Type B pancreatic cell (in vitro differentiated cells): ENCODE measurements at places on chromosomes 3 and 15.

- DNase-seq: no peak
These were observed 289.7 kb downstream of the MAGI1 start for GRCh38 chr3:65749066-65749465.

- no peak for DNase-seq
These were observed 31.8 kb downstream of the CCNL1 start for GRCh38 chr3:157127831-157128767.

DNA sequence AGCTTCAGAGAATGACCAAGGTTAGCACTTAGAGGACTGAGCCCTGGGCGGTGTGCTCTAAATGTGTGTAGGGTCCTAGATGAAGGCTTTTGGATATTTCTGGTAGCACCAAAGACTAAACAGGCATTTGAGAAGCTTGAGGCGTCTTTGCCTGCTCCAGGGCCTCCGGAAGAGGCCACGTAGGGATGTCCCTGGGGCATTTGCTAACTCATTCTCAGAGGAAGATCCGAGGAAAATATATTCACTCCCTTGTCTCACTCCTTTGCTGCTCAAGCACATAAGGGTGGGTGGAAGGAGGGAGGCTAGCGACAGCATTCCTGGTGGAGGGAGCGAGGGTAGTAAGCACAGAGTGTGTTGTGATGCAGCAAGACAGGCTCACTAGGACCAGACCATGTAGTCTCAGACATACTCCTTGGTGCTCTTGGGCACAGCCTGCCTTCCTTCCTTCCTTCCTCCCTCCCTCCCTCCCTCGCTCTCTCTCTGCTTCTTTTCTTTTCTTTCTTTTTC, 38.5 kb upstream of the XCR1 start:
- DNase-seq: no peak

DNA sequence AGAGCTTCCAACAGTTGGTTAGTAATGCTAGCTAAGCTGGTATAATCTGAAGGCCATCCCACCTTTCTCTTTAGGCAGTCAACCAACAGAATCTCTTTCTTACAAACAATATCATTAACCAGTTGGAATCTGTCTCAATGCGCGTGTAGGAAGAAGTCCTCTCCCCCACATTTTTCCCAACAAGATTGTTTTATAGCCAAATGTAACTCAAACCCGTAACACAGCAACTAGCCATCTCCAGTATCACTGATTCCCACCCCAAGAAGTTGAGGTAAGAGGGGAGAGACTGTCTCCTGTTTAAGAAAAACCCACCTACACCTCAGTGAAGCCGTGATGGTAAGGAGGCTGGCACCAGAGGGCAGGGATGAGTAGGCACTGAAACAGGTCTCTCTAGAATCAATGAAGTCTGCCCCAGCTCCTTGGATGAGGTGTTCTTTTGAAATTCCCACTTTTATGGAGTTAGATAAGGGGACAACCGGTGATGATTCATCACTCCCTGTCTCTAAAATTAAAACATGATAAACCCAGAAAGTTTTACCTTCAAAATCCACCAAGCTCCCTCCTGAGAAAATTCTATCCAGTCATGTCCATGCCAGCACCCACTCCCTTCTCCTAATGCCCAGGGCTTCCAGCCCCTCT, 30.9 kb downstream of the CDC25A start:
- no peak for DNase-seq

- DNase-seq: no peak
These were observed 7.2 kb upstream of the SEC22A start for GRCh38 chr3:123194552-123194951.

DNA sequence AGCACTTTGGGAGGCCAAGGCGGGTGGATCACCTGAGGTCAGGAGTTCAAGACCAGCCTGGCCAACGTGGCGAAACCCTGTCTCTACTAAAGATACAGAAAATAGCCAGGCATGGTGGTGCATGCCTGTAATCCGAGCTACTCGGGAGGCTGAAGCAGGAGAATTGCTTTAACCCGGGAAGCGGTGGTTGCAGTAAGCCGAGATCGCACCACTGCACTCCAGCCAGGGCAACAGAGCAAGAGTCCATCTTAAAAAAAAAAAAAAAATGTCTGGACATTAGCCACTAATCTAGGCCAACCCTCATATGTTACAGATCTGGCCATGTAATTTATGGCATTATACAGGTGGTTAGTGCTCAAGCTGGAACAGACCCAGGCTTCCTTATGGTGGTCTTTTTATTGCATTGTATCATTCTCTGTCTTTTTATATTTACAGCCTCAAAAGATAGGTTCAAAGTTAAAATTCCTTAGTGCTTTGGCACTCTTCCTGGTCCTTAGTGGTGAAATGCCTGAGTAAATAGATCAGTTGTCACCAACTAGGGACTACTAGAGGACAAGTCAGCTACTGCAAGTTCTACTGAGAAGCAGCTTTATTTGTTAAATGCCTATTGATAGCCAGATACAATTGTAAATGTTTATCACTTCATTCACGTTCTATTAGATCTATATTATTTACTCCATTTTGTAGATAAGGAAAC, 16.0 kb downstream of the STARD9 start:
- no peak for DNase-seq

DNA sequence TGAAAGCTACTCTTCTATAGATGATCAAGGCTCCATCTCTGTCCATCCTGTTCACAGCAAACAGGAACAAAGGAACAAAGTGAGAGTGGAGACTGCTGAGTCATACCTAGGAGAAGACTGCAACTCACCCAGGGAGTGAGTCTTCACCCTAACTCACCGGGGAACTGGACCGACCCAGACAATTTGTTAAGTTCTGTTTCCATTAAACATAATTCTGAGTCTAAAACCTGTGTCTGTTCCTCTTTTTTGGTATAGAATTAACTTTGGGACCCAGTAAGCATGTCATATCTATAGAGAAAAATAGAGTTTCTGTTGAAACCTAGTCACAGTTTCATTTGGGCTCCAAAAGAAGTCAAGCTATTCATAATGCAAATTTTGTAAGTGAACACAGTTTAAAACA, 21.6 kb downstream of the CCDC80 start:
- no peak for DNase-seq

DNA sequence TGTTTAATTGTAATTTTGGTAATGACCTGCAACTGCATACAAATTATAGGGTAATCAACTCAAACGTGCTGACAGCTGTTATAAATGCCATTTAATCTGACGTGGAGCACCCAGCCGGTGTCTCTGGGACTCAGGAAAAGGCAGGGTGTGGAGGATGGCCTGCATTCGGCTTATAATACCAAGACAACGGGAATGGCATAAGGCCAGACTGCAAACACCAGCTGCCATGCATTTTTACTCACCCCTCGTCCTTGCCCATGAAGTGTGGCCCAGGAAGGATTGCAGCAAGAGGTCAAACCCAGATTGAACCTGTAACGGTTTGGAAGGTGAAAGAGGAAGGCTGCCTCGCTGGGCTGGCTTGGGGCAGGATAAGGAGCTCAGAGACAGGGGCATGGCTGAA, 96.4 kb downstream of the WNT7A start:
- DNase-seq: no peak

DNA sequence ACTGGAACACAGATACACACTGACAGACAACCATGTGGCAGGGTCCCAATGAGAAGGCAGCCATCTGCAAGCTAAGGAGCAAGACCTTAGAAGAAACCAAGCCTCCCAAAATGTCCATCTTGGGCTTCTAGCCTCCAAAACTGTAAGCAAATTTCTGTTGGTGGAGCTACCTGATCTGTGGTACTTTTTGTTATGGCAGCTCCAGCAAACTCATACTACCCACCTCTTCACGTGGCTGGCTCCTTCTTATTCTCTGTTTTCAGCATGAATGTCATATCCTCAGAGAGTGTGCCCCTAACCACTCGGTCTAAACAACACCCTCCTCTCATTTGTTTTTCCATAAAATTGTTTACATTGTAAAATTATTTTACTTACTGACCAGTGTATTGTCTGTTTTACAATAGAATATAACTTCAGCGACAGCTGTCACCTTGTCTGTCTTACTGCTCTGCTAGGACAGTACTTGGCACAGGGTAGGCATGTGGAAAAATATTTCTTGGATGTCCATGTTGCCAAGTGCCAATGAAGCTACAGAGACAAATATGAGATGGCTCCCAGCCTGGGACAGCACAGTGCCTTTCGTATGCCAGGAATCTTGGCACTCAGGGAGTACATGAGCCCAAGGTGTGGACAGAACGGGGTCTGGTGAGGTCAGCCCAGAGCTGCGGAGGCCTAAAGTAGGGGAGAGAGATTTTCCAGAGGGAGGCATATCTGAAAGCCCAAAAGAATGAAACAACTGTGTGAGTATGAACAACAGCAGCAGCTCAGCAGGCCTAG, 17.4 kb upstream of the SLC25A36 start:
- DNase-seq: no peak

DNA sequence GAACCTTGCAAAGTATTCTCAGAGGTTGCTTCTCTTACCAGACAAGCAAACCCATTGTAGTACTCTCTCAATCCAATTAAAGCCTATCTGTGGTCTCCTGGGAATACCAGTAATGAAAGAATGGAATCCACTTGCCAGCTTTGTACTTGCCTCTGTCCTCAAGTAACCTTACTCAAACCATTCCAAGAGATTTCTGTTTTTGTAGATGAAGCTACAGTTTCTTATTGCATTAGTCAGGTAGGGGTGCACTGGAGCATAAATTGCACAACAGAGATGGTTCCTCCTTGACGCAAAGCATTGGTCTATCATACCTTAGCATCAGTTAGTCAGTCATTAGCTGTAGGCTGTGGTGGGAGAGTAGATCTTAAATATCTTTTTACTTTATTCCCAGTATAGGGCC, 52.9 kb downstream of the BTLA start:
- no peak for DNase-seq

DNA sequence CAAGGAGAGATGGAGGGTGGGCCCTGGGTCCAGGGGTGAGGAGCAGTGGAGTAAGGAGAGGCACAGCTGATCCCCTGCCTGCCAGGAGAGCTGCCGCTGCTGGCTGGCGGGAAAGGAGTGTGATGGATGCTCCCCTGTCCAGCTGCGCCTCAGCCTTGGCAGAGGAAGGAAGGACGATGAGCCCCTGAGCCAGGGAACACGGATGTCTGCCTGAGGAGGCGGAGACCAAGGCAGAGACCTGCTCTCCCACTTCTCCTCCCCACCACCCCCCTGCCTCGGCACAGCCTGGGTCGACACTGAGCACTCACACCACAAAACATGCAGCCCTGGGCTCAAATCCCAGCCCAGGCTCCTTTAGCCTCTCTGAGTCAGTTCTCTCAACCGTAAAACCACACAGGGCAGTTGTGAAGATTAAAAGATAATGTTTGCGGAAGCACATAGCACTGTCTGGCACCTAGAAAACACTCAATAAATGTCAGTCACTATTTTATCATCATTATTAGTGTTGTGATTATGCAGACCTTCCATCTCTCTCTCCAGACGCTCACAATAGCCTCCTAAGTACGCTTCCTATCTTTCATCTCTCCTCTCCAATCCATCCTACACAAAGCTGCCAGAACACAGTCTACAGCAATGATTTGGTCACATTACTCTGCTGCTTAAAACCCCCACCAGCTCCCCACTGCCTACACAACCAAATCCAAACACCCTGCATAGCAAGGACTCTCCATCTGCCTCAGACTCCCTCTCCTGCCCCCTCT, 52.2 kb downstream of the SEMA5B start:
- DNase-seq: no peak
